ENCODE measurements at places on chromosomes 6 and 20.

- no peaks in the 10 kb centered on the region for H3K36me3 ChIP-seq
- no peaks in the 10 kb centered on the region for H3K27me3 ChIP-seq
- no peak overlapping the region for H3K27ac ChIP-seq
- DNase-seq: no peak
- H3K4me3 ChIP-seq: no peak overlapping the region
- H3K4me1 ChIP-seq: no peaks in the 10 kb centered on the region
Observed at GRCh38 chr6:138844192-138844591, 48.3 kb downstream of the ECT2L start.

- H3K27ac ChIP-seq: no peak overlapping the region
- no peak overlapping the region for H3K4me3 ChIP-seq
- H3K27me3 ChIP-seq: no peaks in the 10 kb centered on the region
Observed at GRCh38 chr6:21767891-21768648, 174.5 kb downstream of the SOX4 start.

- DNase-seq: no peak
- H3K27me3 ChIP-seq: no peaks in the 10 kb centered on the region
- H3K27ac ChIP-seq: no peak overlapping the region
- H3K36me3 ChIP-seq: no peaks in the 10 kb centered on the region
- H3K4me3 ChIP-seq: no peak overlapping the region
Observed at GRCh38 chr6:14121936-14122344, 4.4 kb downstream of the CD83 start.

- no peak overlapping the region for H3K27ac ChIP-seq
- H3K4me3 ChIP-seq: no peak overlapping the region
- no peak for DNase-seq
- no peaks in the 10 kb centered on the region for H3K4me1 ChIP-seq
- no peaks in the 10 kb centered on the region for H3K36me3 ChIP-seq
Observed at GRCh38 chr6:2755456-2755855, 4.7 kb upstream of the MYLK4 start.

- peak; percentile 49 for DNase-seq
- no peak overlapping the region for H3K4me3 ChIP-seq
- H3K27me3 ChIP-seq: peaks cover 5% of the 10 kb centered on the region
- no peak overlapping the region for H3K27ac ChIP-seq
- H3K36me3 ChIP-seq: peaks cover 3% of the 10 kb centered on the region
Observed at GRCh38 chr6:33197431-33198048, 2.9 kb downstream of the RXRB start.

- no peaks in the 10 kb centered on the region for H3K27me3 ChIP-seq
- no peak overlapping the region for H3K27ac ChIP-seq
- no peaks in the 10 kb centered on the region for H3K36me3 ChIP-seq
- peak; percentile 38 for DNase-seq
Observed at GRCh38 chr20:12570371-12570770, 438.4 kb upstream of the SPTLC3 start.

DNA sequence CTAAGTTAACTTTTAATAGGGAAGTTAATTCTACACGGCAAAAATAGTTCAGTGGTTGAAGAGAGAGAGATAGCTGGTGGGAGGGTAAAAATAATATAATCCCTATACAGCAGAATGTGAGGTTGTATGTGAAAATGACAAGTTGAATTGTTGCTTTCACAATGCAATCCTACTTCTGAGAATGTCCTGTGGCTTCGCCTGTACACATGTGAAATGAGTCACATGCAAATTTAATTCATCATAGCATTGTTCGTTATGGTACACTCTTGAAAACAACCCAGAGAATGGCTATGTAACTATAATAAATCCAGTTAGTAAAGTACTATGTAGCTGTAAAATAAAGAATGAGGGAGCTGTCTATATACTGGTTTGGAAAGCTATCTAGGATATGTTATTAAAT is 46.0 kb upstream of the HINT3 start:
- no peaks in the 10 kb centered on the region for H3K27me3 ChIP-seq
- H3K4me1 ChIP-seq: no peaks in the 10 kb centered on the region
- H3K4me3 ChIP-seq: no peak overlapping the region
- peak overlapping the region; percentile 54 for H3K27ac ChIP-seq
- DNase-seq: no peak

- no peaks in the 10 kb centered on the region for H3K4me1 ChIP-seq
- H3K27me3 ChIP-seq: no peaks in the 10 kb centered on the region
- no peak for DNase-seq
- no peak overlapping the region for H3K4me3 ChIP-seq
Observed at GRCh38 chr20:52895701-52896100, 76.5 kb upstream of the TSHZ2 start.

- no peaks in the 10 kb centered on the region for H3K27me3 ChIP-seq
- no peak overlapping the region for H3K27ac ChIP-seq
- H3K4me3 ChIP-seq: no peak overlapping the region
- H3K4me1 ChIP-seq: no peaks in the 10 kb centered on the region
- no peaks in the 10 kb centered on the region for H3K36me3 ChIP-seq
- DNase-seq: no peak
Observed at GRCh38 chr20:2742431-2742830, 49.9 kb downstream of the EBF4 start.

DNA sequence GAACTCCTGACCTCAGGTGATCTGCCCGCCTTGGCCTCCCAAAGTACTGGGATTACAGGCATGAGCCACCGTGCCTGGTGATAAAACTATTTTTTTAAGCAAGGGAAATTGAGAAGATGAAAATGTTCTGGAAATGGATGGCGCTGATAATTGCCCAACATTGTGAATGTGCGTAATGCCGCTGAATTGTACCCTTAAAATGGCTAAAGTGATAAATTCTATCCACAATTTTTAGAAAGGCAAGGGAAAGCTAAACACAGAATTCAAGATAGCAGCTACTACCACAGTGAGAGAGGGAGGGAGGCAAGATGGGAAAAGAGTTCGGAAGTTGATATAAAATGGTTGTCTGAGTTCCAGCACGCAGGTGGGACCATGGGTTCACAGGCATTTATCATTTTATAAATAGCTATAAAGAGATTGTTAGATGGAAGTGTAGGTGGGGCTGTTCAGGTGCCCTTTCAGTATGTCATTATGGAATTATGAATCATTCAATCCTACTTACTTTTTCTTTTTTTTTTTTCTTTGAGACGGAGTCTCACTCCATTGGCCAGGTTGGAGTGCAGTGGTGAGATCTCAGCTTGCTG is 8.3 kb downstream of the RIPOR3 start:
- H3K4me1 ChIP-seq: no peaks in the 10 kb centered on the region
- no peak overlapping the region for H3K27ac ChIP-seq
- H3K4me3 ChIP-seq: no peak overlapping the region
- H3K36me3 ChIP-seq: no peaks in the 10 kb centered on the region

GRCh38 chr20:6044115-6044514 is 9.7 kb downstream of the LRRN4 start:
- H3K27ac ChIP-seq: no peak overlapping the region
- peaks cover 7% of the 10 kb centered on the region for H3K36me3 ChIP-seq
- no peaks in the 10 kb centered on the region for H3K4me1 ChIP-seq
- no peak overlapping the region for H3K4me3 ChIP-seq

DNA sequence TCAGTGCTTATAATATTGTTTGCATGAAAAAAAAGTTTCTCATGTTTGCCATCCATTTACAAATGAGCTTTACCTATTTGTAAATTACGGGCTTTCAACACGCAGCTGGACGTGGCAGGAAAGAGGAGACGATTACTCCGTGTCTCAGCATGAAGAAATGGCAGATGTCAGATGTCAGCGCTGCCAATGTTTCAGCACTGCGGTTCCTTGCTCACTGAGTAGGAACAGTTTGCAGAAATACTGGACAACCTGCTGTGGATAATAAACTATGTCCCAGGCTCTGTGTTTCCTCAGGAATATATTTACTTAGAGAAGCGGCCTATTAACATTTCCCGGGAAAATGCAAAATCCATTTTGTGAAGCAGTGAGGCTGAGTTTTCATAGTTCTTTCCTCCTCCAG is 22.7 kb downstream of the RAMACL start:
- H3K4me3 ChIP-seq: no peak overlapping the region
- H3K27ac ChIP-seq: no peak overlapping the region
- no peak for DNase-seq
- H3K4me1 ChIP-seq: no peaks in the 10 kb centered on the region

- H3K27me3 ChIP-seq: peaks cover 42% of the 10 kb centered on the region
- no peak overlapping the region for H3K27ac ChIP-seq
- DNase-seq: no peak
- no peaks in the 10 kb centered on the region for H3K4me1 ChIP-seq
- H3K36me3 ChIP-seq: no peaks in the 10 kb centered on the region
Observed at GRCh38 chr20:36303831-36304230, 2.3 kb upstream of the DLGAP4 start.

DNA sequence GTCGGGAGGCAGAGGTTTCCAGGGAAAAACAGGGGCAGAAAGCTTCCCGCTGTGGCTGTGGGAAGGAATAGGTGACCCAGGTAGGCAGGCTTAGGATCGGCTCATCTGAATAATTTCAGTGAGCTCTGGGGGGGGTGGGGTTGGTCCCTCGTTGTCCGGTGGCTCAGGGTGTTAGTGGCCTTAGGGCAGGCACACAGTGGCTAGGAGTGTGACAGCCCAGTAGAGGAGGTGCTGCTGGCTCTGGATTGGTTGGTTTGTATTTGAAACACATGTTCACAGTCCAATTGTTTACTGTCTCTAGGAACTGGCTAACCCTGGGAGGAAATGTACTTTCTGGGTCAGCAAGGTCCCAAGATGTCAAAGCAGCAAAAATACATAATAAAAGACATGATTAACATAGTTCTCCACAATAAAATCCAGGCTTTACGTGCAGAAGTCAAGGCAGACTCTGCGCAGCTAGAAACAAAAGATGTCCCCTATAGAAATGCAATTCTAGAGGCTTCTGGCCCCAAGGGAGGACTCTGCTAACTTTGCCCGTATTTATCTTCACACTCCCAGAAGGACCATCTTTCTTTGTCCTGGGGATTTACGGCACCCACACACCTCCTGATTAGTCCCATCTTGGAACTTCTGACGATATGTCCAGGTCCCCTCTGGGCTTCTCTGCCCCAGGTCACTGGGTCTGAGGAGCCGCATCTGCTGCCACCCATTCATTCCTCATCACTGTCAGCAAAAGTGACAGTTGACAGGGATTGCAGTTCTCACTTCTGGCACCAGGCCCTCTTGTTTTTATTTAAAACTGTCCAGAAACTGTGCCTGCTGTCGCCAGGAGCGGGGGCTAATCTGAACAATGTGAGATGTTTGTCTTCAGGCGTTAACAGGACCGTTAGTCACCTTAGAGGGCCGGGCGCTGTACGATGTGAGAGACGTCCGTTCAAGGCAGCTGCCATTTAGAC is 18.7 kb downstream of the MOCS3 start:
- H3K27me3 ChIP-seq: no peaks in the 10 kb centered on the region
- no peak overlapping the region for H3K27ac ChIP-seq
- no peaks in the 10 kb centered on the region for H3K4me1 ChIP-seq
- DNase-seq: no peak

GRCh38 chr20:34085544-34086040 is 26.5 kb downstream of the EIF2S2 start:
- H3K4me1 ChIP-seq: no peaks in the 10 kb centered on the region
- no peak overlapping the region for H3K27ac ChIP-seq
- H3K27me3 ChIP-seq: no peaks in the 10 kb centered on the region
- no peak overlapping the region for H3K4me3 ChIP-seq
- H3K36me3 ChIP-seq: peaks cover 6% of the 10 kb centered on the region
- no peak for DNase-seq

GRCh38 chr6:4356899-4357659 is 221.7 kb upstream of the ECI2 start:
- no peaks in the 10 kb centered on the region for H3K27me3 ChIP-seq
- peaks cover 6% of the 10 kb centered on the region for H3K4me1 ChIP-seq
- no peak overlapping the region for H3K4me3 ChIP-seq
- no peak overlapping the region for H3K27ac ChIP-seq
- no peak for DNase-seq
- H3K36me3 ChIP-seq: no peaks in the 10 kb centered on the region

All from colonic mucosa (tissue), 4 donors.